Posterior cingulate gyrus (tissue), 11 donors: ENCODE measurements at places on chromosomes 2 and 18.

DNA sequence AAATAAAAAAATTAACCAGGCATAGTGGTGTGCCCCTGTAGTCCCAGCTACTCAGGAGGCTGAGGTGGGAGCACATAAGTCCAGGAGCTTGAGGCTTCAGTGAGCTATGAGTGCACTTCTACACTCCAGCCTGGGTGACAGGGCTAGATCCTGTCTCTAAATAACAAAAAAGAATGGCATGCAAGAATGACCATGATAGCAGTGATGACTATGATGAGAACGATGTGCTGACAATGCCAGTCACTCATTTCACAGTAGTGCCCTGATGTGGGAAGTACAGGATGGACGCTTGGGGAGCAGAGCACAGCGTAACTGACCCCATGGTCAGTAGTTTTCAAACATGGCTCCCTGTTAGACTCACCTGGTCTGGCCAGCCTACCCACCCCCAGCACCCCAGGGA is 139.1 kb downstream of the VAPA start:
- DNase-seq, result no peak

DNA sequence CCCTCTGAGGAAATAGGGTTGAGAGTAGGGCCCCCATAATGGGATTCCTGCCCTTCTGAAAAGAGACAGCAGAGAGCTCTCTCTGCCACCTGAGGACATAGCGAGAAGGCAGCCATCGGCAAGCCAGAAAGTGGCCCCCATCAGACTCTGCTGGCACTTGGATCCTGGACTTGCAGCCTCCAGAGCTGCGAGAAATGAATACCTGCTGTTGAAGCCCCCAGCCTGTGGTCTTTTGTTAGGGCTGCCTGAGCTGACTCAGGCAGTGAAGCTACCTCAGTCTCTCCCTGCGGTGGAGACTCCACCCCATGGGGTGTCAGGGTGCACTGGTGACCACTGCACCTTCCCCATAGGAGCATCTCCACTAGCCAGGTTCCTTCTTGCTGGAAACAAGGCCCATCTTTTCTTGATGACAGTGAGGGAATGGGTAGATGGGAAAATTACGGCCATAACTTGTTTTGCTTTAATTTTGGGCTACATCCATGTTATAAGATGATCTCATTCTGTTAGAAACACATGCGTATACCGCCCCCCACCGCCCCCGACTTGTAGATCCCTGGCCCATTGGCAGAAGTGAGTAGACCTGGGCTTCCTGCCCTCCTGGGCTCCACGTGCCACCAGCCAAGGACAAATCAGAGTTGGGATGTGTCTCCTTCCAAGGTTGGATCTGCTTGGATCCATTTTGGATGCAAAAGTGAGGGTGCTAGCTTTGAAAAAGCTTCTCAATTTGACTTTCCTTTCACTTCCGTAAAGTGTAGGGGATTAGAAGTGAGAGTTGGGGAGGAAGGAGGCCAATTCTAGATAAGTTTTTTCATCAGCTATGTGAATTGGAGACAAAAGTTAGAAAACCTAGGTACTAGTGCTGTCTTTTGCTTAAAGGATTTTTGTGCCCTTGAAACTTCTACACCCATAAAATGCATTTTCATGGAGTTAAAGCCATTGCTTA is 42.9 kb downstream of the NCK2 start:
- DNase-seq, result no peak

GRCh38 chr2:163734881-163735684 is 725 bp downstream of the FIGN start:
- DNase-seq, result no peak

DNA sequence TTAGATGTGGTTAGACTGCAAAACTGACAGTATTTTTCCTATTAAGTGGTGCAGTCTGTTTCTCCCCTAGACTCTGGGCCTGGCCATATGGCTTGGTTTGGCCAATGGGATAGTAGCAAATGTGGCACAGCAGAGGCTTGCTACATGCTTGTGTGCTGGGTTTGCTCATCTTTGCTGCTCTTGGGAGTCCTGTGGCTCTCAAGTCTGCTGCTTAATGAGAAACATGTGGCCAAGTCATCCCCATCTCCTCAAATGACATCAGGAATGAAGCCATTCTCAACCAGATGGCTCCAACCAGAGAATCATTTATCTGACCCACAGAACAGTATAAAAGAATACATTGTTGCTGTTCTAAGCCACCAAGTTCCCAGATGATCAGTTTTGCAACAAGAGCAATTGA is 57.1 kb upstream of the PAX3 start:
- DNase-seq, result no peak

DNA sequence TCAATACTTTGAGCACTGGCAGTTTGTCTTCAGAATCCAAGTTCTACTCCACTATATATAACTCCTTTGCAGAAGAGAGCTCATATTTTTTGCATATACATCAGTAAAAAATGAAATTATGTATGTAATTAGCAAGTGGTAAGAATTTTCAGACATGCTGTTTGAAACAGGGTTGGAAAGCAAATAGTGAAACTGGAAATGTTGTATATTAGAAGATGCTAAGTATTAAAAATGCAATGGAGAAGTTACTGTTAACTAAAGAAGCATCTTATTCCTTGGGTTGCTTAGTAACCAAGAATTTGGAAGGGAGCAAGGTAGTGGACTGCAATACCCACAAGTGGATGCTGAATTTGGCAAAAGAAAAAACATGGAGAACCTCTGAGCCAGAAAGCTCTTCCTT is 88.6 kb upstream of the DLGAP1 start:
- DNase-seq, result no peak

DNA sequence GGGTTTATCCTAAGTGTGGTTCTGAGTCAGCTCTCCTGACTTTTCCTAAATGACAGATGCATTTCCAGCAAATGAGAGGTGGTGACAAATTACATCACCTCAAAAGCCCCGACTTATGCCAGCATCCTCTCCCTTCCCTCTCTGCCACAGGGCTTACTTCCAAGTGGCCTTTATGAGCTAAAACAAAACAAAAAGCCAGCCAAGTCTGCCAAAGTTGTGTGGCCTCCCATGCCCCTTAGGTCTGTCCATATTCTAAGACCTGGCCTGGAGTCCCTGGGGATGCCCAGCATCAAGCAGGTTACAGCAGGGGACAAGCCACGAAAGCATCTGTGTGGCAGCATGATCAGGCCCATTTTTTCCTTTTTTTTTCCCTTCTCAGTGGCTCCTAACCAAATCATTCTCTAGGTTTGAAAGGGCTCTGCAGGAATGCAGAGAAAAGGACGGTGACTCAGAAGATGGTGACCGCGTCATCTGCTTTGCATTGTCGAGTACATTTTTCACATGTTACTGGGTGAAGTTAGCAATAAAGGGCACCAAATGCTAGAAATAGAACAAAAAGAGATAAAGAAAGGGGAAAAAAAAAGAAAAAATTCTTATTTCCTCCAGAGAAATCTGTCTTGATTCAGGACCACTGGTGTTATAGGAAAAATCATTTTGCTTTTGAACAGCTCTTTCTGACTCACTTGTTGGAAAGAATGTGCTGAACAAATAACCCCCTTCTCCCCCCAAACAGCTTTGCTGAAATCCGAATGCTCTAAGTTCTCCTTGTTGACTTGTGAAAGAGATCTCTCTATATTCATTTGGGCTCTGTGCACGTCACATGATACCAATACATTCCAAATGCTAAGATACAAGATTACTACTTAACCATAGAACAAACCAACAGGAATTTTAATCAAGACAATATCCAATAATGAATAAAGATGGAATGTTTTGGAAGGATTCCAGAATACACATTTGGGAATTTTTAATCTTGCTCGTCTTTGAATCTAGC is 178.7 kb downstream of the EN1 start:
- DNase-seq, result no peak
